Natural killer cell treated with Interleukin-12 subunit alpha and Interleukin-12 subunit beta and Interleukin-15 and Interleukin-18, amount 100 ng/mL, for 72 hours (primary cell): ENCODE measurements at places on chromosomes 1 and 21. TPM values are rescaled to one million over a fixed set of nuclear protein-coding genes. Genes with fewer than 3 reads are reported as not detected.

The CEPT1 gene
- total RNA-seq, result 41.6 TPM

The GSTM5 gene
- not detected for total RNA-seq

The SOX13 gene
- total RNA-seq, result 8.3 TPM

The DFFB gene
- total RNA-seq, result 19.4 TPM

The OR2L13 gene
- not detected for total RNA-seq

The TP73 gene
- total RNA-seq, result 5.7 TPM

The PALMD gene
- total RNA-seq, result not detected

The MPZ gene
- 6.6 TPM for total RNA-seq

The RSPH1 gene
- total RNA-seq, result not detected
